Activated naive CD8-positive, alpha-beta T cell treated with anti-CD3 and anti-CD28 coated beads for 36 hours (primary cell): ENCODE measurements at places on chromosomes 5 and 9. TPM values are rescaled to one million over a fixed set of nuclear protein-coding genes. Genes with fewer than 3 reads are reported as not detected.

DNA sequence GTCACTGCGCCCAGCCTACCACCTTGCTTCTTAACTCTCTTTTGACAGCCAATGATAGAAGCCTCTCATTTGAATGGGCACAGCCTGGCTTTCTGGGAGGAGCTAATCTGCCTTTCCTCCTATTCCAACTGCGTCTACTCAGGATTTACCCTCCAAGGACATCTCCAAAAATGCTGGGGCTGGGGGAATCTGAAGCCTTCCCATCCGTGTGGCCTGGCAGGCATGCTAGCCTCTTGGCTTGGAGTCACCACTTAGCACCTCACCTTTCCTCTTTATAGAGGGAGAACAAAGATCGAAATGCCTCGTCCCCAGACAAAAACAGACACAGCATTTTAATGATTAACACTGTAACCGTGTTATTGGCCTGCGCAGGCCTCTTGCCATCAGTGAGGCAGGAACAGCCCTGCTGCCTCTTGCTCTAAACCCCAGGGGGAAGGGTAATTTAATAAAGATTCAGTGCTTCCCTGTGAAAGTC is 108.2 kb upstream of the KLF4 start:
- no peak overlapping the region for H3K27ac ChIP-seq
- H3K27me3 ChIP-seq, result no peaks in the 10 kb centered on the region
- H3K4me1 ChIP-seq, result no peaks in the 10 kb centered on the region
- no peak for DNase-seq
- no peaks in the 10 kb centered on the region for H3K36me3 ChIP-seq

GRCh38 chr9:84998639-84999038 is 329.1 kb downstream of the NTRK2 start:
- no peaks in the 10 kb centered on the region for H3K4me1 ChIP-seq
- H3K27ac ChIP-seq, result no peak overlapping the region
- H3K27me3 ChIP-seq, result peaks cover 19% of the 10 kb centered on the region
- H3K4me3 ChIP-seq, result no peak overlapping the region

DNA sequence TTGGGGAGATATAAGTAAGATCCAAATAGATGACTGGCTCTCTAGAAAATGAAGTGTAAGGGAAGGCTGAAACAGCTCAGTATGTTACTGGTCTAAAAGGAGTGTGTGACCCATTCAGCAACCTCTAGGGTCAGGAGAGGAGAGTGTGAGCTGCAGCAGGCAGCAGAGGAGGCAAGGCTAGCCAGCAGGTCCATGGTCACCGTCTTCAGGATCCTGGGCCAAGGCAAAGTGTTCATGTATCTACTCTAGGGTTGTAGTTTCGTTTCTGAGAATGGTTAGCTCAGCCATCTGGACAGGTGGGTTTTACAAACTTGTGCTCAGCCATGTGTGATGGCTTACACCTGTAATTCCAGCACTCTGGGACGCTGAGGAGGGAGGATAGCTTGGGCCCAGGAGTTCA is 13.7 kb downstream of the MYO10 start:
- H3K36me3 ChIP-seq, result no peaks in the 10 kb centered on the region
- no peak overlapping the region for H3K4me3 ChIP-seq
- H3K4me1 ChIP-seq, result no peaks in the 10 kb centered on the region
- no peak for DNase-seq

GRCh38 chr5:11903121-11903613 is 1.1 kb downstream of the CTNND2 start:
- H3K4me3 ChIP-seq, result no peak overlapping the region
- no peaks in the 10 kb centered on the region for H3K4me1 ChIP-seq
- no peak overlapping the region for H3K27ac ChIP-seq
- no peaks in the 10 kb centered on the region for H3K36me3 ChIP-seq
- no peak for DNase-seq
- H3K27me3 ChIP-seq, result peaks cover 53% of the 10 kb centered on the region

DNA sequence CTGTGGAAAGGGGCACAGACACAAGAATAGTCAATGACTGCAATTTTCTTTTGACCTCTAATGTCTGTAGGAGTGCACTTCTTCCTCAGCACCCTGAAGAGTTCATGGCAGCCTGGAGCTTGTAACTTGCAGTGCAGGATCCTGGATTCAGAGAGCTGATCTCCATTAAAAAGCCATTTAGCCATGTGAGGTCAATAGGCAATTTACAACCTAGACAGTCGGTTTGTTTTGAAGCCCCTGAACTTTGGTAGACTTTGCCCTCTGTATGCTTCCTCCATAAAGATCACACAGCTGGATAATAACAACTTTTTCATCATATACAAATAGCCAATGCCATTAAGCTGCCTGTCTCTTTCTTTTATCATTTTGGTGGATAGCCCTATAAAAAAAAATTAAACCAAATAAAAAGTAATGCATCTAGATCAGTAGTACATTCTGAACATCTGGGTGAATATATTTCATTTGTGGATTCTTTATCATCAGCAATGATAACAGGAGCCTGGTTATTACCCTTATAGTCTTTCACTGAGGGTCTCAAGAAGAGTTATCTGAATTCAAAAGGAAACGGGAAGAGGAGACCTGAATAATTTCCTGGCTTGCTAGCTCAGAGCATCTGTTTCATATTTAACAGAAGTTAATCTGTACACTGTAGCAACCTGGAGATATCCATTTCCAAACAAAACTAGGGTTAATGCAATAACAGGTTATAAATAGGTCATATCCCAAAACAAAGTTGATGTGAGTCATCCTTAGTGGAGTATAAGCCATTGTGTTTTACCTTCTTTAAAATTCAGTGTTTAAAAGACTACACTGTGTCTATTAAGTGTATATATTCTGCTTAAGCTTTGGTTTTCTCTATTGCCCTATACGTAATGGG is 193.8 kb upstream of the ACTBL2 start:
- H3K4me3 ChIP-seq, result no peak overlapping the region
- no peaks in the 10 kb centered on the region for H3K4me1 ChIP-seq
- H3K27me3 ChIP-seq, result no peaks in the 10 kb centered on the region
- no peak for DNase-seq
- H3K36me3 ChIP-seq, result no peaks in the 10 kb centered on the region
- H3K27ac ChIP-seq, result no peak overlapping the region

DNA sequence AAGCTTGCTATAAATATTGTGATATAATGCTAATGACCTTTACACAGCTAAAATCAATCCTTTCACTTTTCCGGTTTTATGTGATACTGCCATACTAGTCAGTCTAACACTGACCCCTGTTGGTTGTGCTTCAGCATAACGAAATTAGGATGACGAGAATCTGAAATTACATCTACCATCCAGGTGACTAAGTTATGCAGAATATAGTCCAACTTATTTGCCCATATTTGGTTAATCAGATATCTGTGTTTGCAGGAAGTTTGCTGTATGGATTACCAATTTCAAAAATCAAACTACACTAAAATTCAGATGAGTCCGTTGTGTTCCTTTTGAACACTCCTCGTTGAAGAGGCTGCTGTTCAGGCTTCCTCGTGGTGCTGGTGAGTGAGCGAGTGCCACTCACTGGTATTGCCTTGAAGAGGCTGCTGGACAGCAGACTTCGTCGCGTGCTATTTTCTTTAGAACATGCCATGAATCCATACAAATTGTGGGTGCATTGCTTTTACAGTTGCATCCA is 32.5 kb downstream of the TENT4A start:
- H3K36me3 ChIP-seq, result peaks cover 34% of the 10 kb centered on the region
- no peaks in the 10 kb centered on the region for H3K27me3 ChIP-seq
- H3K4me1 ChIP-seq, result peaks cover 10% of the 10 kb centered on the region
- no peak overlapping the region for H3K4me3 ChIP-seq
- no peak overlapping the region for H3K27ac ChIP-seq
- no peak for DNase-seq

The CDH6 gene
- total RNA-seq, result not detected

The ZDHHC21 gene
- total RNA-seq, result 4.9 TPM

DNA sequence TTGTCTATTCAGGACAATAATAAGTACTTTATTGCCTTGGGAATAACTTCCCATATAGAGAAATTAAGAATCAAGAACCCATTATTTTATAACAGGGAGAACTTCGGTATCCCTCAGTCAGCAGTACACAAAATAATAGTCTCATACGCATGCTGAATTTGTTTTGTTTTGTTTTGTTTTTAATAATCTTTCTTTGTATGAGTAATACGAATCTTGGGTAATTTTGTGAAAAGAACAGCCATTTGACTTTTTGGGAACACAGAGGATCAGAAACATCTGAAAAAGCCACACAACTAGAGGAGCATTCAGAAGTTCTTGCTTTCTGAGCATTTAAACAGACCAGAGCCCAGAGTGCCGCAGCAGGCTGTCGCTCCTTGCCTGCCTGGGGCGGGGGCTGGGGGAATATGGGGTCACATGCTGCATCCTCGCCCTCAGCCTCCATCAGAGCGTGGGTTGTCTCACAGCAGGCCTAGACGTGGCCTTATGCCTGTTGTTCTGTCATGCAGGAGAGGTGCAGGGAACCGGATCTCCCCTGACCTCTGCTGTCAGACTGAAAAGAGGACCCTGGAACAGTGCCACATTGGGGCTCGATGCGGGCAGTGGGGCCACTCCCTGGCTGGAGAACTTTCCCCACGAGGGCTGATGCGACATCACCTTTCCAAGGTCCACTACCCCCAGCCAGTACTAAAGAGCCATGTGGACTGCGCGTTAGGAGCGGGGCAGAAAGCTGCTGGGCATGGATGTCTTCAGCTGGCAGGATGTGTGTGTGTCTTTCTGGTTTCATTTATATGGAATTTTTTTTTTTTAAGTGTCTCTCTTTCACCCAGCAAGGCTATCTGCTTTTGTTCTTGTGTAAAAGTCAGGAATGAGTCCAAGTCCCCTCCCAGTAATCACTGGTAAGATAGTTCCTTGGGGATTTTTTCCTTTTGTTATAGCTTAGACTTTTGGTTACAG is 133.4 kb upstream of the OTULINL start:
- H3K27me3 ChIP-seq, result no peaks in the 10 kb centered on the region
- no peak overlapping the region for H3K4me3 ChIP-seq
- no peak overlapping the region for H3K27ac ChIP-seq
- H3K36me3 ChIP-seq, result no peaks in the 10 kb centered on the region
- no peak for DNase-seq

The IL3 gene
- total RNA-seq, result 0.20 TPM

DNA sequence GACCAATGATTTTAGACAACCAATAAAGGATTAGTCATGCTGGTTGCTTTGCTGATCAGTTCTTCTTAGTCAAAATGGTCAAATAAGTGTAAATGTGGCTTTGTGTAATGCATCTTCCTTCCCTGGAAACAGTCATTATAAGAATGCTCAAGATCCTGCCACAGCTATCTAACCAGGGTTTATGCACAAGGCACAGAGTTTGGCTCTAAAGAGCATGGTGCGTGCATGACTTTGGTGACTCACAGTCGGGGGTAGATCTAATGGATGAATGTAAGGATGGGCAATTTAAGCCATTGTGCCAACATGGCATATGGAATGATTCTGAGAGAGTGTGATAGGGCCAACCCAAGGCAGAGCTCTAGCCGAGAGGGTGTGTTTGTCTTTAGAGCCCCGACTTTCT is 6.5 kb downstream of the LIX1 start:
- no peak overlapping the region for H3K4me3 ChIP-seq
- H3K27ac ChIP-seq, result no peak overlapping the region
- H3K27me3 ChIP-seq, result no peaks in the 10 kb centered on the region
- H3K4me1 ChIP-seq, result peaks cover 6% of the 10 kb centered on the region
- DNase-seq, result no peak
